Stimulated activated CD8-positive, alpha-beta memory T cell treated with anti-CD3 and anti-CD28 coated beads, Interleukin-7, amount 100 ng/mL, for 48 hours (primary cell): ENCODE measurements at places on chromosomes 5 and 9.

DNA sequence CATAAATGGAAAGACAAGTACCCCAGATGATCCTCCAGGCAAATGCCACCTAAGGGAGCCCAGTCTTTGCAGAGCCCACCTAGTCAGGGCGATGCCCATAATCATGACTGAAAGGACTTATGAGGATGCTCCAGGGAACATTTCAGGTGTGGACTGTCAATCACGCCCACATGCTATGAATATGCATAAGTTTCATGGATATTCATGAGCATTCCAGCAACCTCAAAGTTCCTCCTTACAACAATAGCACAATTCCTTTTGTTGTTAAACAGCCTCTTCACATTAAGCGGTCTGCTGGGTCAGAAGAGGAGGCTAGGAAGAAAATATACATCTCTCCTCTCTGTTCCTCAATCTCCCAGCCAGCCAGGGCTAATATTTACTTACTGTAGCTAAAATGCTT lies 161.6 kb downstream of the C5orf15 start:
- DNase-seq = no peak

DNA sequence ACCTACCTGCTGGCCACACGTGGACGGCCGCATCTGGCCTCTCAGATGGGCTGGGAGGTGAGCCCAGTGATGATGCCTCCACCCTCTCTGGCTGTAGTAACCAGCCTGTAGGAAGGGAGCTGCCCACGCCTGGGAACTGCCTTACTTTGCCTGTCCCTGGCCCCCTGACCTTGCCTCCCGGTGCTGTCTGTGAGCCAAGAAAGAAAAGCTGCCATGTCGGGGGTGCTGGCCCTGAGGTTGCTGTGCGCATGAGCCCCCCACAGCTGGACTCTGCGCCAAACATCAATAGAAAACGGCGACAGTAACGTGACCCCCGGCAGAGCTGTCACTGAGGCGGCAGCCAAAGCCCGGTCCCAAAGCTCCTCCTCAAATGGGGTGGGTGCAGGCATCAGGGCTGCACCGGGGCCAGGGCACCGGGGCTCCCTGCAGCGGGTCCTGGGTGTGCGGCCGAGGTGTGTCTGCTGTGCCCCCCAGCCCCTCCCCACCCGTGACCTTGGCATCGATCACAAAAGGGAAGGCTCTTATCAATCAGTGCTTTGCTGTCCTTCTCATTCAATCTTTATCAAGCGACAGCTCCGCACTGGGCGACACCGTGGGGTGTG lies 15.3 kb upstream of the SLC9A3 start:
- DNase-seq = no peak

GRCh38 chr5:138469540-138470321 lies 4.5 kb downstream of the EGR1 start:
- peak; percentile 22 for DNase-seq

DNA sequence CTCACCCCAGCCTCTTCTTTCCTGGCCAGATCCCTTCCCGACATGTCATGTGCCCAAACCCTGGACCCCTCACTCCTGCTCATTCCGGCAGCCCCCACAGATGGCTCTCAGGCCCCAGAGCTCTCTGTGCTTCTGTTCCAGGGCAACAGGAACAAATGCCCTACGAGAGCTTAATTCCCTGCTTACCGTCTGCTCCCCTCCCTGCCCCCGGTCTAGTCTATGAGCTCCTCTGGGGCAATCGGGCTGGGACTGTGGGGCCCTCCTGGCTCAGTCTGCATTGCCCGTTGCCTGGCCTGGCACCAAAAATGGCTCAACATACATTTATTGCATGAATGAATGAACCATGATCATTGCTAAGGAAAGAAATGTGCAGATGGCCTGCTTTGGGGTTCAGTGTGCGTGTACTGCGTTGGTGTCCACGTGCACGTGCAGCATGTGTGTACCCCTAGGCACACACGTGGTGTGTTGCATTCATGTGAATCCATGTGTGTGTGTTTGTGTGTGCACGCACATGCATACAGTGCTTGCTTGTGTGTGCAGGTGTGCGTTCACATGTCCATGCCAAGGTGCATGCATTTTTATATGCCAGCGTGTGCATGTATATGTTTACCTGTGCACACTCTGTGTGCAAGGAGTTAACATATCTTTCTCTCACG lies 201.2 kb upstream of the IER5L start:
- no peak for DNase-seq

- no peak for DNase-seq
These were observed 3.9 kb upstream of the LMX1B start for GRCh38 chr9:126609711-126610388.

DNA sequence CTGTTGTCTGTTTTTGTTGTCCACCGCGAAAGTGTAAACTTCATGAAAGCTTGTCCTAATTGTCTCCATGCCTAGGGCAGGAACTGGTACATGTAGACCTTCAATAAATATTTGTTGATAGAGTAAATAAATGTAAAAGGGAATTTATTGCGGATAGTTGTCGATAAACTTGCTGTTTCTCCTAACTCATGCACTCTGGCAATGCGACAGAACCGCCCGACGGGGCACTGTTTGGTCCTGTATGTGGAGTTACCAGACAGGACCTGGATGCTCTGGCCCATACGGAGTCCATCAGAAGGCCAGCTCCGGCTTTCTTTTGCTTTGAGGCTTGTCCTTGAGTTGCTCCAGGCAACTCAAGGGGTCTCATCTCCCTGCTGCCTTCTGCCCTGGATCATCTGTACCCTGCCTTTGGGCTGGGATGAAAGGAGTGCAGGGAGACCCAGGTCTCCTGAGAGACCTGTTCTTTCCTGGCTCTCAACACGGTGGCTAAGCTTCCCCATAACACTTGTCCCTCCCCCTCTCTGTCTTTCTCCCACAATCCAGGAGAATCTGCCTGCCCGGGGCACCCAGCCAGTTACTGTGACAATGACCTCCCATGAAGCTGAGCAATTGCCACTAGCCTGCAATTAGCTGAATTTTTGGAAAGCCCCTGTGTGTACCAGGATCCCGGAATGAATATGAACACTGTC lies 149.5 kb upstream of the PTCH1 start:
- no peak for DNase-seq

GRCh38 chr5:171848006-171848405 lies 62.4 kb downstream of the SMIM23 start:
- no peak for DNase-seq

DNA sequence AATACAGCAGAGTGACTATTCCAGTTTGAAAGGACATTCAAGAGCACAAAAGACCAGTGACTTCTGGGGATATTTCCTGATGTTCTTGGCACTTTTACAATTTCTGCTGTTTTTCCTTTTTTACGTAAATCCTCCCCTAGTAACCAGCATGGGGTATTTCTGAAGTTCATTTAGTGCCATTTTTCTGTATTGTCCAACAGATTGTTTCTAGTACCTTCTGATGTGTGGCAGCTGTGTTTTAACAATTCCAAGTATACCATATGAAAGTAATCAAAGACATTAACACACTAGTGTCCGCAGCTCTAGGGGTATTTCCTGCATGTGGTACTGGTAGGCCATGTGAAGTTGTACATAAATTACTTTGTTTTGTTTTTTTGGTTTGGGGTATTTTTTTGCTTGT lies 53.0 kb upstream of the SMARCA2 start:
- DNase-seq = no peak

DNA sequence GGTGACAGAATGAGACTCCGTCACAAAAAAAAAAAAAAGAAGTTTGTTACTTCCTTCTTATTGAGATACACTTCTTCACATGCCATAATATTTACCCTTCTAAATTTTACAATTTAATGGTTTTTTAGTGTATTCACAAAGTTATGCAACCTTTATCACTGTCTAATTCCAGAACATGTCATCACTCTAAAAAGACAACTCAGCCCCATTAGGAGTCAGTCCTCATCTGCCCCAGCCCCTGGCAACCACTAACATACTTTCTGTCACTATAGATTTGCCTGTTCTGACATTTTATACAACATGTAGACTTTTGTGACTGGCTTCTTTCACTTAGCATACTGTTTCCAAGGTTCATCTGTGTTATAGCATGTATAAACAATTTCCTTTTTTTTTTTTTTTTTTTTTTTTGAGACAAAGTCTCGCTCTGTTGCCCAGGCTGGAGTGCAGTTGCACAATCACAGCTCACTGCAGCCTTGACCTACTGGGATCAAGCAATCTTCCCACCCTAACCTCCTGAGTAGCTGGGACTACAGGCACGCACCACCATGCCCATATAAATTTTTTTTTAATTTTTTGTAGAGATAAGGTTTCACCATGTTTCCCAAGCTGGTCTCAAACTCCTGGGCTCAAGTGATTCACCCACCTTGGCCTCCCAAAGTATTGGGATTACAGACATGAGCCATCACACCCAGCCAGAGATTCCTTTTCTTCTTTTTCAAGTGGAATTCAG lies 18.0 kb downstream of the AQP3 start:
- no peak for DNase-seq

- no peak for DNase-seq
These were observed 3.0 kb downstream of the RNF145 start for GRCh38 chr5:159206368-159206767.

GRCh38 chr5:17360879-17361278 lies 137.2 kb upstream of the TAF11L2 start:
- no peak for DNase-seq

GRCh38 chr9:37801287-37801850 lies 772 bp downstream of the DCAF10 start:
- DNase-seq = no peak

- DNase-seq = no peak
These were observed 56.7 kb downstream of the HSPA4 start for GRCh38 chr5:133108481-133108921.

- no peak for DNase-seq
These were observed 23.3 kb upstream of the F2R start for GRCh38 chr5:76692651-76693050.

DNA sequence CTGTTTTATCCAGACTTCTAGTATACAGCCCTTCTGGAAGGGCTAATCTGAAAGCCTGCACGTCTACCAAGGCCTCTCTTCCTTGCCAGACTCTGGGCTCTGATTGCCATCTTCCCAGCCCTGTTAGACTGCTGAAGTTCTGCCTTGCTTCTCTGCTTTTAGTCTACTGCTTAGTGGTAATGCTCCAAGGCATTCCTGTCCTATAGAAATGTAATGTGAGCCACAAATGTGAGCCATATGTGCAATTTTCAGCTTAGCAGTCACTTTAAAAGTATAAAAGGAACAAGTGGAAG lies 32.1 kb downstream of the WNK2 start:
- DNase-seq = no peak

DNA sequence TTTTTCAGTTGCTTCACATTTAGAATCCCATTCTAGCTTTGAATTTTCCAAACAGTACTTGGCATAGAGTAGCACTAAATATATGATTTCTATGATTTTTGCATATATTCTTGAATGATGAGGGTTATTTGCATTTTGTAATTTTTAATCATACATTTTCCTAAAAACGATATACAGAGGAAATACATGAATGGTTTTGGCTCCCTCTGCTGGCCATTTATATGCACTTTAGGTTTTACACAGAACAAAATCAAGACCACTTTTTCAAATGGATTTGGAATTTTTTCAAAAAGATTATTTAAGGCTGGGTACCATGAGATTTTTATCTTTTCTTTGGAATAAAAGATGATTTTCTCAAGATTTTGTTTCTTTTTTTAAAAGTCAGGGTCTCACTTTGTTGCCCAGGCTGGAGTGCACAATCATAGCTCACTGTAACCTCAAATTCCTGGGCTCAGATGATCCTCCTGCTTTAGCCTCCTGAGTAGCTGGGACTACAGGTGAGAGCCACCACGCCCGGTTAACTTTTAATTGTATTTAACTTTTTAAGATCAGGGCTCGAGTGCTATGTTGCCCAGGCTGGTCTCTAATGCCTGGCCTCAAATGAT lies 16.7 kb upstream of the COMMD10 start:
- no peak for DNase-seq

- no peak for DNase-seq
These were observed 459.0 kb downstream of the TLE4 start for GRCh38 chr9:80030801-80031200.

- no peak for DNase-seq
These were observed 60.3 kb downstream of the STX17 start for GRCh38 chr9:99966716-99967115.

GRCh38 chr9:124810663-124811355 lies 33.9 kb downstream of the OLFML2A start:
- DNase-seq = no peak

GRCh38 chr5:132136906-132137305 lies 63.3 kb downstream of the CSF2 start:
- no peak for DNase-seq

- no peak for DNase-seq
These were observed 54.9 kb downstream of the NDST1 start for GRCh38 chr5:150562832-150563231.

DNA sequence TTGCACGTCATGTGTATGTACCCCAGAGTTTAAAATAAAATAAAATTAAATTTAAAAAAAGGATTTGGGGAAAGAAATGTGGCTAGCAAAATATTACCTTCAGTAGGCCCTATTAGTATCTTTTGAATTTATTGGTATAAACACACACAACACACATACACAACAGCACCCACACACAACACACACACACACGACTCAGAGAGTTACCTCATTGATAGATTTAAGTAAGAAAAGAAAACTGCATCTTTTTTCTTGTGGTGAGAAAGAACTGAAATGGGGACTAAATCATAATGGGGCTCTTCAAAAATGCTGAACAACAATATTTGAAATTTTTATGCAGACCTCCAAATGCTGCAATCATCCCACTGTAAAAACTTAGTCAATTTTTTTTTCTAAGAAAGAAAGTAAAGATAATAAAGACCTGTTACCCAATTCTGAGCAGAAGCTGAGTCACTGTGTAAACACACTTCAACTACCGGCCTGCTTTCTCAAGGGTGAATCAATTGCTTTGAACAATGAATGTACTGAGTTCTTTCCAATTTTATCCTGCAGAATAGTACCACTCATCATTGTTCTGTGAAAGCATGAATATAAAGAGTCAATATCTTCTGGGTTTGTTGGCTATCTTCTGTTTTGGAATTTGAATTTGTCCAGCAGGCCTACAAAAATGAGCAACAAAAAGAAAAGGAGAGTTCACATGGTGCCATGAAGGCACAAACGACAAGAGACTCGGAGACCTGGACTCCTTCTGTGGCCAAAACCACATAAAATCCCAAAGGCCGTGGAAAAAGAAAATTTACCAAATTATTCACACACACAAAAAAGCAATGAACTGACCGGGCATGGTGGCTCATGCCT lies 57.9 kb upstream of the CCNG1 start:
- no peak for DNase-seq

DNA sequence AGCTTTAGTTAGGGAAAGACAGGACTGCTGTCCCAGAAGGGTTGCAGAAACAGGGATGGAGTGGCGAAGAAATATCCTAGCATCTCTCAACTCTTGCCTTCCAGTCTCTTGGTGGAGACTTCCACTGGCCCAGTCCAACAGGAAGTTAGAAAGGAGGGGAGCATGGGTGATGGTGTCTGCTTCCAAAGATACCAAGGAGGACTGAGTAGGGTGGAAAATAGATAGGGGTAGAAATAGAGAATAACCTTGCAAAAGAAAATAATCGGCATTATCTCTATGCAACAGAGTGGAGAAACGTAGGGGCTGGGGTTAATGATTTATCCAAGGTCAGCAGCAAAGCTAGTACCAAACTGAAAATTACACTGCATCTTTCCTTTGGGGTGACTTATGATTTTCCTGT lies 242.3 kb downstream of the PSAT1 start:
- no peak for DNase-seq

- no peak for DNase-seq
These were observed 94.6 kb upstream of the RASGRF2 start for GRCh38 chr5:80865551-80865950.
